MCF 10A (cell line): ENCODE measurements at places on chromosomes 1 and 21.

DNA sequence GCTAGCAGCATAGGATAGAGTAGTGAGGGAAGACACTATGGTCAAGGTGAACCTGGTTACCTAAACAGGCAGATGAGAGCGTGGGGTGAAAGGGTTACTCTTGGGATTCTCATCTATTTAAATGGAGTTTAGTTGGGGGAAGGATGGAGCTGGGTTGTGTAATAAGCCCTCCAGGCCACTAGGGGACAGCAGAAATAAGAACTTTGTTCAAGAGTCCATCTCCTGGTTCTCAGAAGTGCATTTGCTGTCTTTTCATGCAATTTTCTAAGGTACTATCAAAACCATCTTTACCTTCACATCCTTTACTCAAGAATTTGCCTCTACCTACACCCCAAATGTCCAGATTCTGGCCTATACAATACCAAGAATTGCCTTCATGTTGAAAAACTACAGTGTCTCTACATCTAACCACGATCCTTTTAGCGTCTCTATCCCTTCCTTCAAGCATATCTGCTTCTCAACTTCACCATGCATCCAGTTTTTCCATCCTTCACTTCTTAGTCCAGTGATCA is 28.0 kb downstream of the SLAMF1 start:
- no peak for DNase-seq

GRCh38 chr1:2416403-2416802 is 4.0 kb upstream of the PEX10 start:
- DNase-seq: no peak

GRCh38 chr1:108041360-108042142 is 76.6 kb upstream of the VAV3 start:
- peak; percentile 25 for DNase-seq

DNA sequence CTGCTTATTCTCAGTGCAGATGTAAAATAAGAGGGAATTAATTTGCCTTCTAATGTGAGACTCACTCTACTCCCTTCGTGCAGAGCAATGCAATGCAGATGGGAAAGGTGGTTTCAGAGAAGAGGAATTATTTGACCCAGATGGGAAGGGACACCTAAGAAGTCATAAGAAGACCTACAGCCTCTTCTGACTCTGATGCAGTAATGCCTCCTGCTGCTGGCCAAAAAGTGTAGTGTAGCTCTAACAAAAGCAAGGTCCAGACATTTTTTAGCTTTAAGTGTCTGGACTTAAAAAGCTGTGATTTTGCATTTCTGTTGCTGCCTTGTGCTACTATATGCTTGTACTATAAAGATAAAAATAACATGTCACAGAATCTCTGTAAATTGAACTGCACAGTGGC is 501.4 kb downstream of the TTLL7 start:
- peak; percentile 12 for DNase-seq

GRCh38 chr1:229370601-229371021 is 27.8 kb upstream of the CCSAP start:
- no peak for DNase-seq

DNA sequence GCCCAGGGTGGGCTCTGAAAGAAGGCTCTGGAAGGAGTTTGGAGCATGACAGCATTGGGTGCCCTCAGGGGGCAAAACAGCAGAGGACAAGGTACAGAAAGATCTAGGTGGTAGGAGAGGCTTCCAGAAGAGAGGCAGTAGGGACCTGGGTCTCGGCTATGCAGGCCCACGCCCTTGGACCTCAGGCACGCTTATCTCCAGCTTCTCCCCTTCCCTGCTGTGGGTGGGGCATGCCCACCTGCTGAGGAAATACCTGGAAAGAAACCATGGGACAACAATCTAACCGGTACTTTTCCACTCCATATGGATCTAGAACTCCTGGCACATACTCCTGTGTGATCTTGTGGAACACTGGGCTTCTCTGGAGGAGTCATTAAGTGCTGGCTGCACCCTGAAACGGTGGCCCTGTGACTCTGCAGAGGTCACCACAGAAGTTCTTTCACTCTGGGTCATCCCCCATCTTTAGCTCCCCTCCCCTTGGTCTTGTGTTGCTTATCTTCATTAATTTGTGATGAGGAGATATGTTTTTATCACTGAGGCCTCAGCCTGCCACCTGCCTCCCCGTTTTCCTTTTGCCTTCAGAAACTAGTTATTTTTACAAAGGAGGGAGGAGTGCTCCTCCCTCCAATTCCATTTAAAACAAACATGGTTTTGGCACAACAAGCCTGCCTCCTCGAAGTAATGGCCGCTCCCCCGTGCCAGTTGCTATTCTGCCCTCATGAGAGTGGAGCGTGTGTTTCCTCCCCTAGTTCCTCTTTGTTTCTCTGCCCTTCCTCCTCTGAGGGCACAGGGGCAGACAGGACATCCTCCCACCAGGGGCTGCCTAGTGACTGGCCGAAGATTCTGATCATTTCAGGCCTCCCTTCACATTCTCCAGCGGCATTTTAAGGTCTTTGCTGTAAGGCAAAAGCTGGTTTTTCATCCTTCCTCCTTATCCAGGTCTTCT is 78.0 kb upstream of the ATP5PO start:
- DNase-seq: no peak

GRCh38 chr1:3225661-3226060 is 156.7 kb downstream of the PRDM16 start:
- DNase-seq: no peak

DNA sequence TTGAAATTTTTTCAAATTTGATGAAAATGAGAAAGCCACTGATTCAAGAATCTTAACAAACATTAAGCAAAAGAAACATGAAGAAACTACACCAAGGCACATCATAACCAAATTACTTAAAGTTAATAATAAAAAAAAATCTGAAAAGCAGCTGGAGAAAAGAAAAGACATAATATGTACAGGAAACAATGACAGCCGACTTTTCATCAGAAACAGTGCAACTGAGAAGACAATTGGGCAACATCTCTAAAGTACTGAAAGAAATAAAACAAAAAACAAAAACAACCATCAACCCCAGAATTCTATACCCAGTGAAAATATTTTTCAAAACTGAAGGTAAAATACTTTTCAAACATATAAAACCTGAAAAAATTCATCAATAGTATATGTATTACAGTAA is 73.8 kb upstream of the DMRTA2 start:
- DNase-seq: no peak

DNA sequence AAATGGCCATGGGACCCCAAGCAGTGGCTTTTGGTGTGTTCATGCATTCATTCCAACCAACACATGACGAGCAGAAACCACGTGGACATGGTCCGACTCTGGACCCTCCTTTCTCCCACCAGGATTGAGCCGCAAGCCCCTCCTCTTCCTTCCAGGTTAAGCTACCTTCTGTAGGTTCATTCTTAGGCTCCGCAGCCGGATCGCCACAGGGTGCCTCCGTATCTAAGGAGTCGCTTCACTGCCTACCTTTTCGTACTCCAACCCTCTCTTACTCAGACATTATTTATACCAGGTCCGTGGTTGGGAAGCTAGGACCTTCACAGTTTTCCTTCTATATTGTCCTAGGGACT is 63.6 kb downstream of the RHBG start:
- DNase-seq: no peak

- no peak for DNase-seq
Observed at GRCh38 chr1:117044217-117044616, 15.9 kb upstream of the TTF2 start.

DNA sequence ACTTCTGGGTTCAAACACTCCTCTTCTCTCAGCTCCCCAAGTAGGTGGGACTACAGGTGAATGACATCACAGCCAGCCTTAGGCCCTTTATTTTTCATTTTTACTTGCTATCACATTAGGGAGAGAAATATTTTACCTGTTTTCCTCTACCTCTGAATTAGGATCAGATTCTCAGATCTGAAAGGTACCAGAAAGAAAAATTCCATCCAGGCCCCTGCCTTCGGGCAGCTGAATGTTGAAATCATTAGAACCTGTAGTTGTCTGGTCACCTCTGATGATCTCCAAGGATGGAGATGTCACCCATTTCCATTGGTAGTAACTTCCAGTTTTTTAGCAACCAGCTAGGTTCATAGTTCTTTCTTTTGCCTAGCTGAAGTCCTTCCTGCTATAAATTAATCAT is 175.6 kb upstream of the TNR start:
- no peak for DNase-seq

DNA sequence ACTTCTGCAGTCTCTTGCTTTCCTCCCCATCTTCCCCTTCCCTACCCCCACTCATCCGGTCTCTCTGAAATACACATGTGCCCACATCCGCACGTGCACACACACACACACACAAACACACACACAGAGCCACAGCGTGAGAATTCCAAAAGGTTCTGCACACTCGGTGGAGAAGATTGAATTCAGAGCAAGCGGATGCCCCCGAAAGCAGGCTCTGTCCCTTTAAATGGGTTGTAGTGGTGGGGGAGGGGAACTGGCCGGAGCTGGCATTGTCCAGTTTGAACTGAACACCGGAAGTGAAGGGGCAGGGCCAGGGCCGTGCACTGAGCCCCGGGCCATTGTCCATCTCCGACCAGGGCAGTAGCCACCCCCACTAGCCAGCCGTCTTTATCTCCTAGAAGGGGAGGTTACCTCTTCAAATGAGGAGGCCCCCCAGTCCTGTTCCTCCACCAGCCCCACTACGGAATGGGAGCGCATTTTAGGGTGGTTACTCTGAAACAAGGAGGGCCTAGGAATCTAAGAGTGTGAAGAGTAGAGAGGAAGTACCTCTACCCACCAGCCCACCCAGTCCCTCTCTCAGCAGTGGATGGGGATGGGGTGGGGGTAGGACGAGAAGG is 1.3 kb upstream of the LIN28A start:
- DNase-seq: no peak

- peak; percentile 65 for DNase-seq
Observed at GRCh38 chr1:18883636-18884418, 18.5 kb downstream of the ALDH4A1 start.

DNA sequence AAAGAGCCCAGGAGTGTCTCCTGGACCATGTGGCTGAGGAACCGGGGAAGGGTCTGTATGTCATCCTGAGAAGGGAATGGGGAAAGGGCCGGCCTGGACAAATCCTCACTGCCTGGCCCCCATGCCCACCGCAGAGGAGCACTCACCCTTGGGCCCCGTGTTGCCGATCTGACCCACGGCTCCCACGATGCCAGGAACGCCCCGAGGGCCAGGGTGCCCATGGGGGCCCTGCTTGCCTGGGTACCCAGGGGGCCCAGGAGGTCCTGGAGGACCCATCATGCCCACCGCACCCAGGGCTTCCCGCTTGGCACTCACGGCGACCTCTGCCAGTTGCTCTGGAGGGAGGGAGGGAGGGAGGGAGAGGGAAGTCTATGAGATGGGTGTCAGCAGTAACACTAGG is 14.6 kb downstream of the COL9A2 start:
- no peak for DNase-seq
